Astrocyte of the hippocampus (primary cell): ENCODE measurements at places on chromosomes 2 and 18.

DNA sequence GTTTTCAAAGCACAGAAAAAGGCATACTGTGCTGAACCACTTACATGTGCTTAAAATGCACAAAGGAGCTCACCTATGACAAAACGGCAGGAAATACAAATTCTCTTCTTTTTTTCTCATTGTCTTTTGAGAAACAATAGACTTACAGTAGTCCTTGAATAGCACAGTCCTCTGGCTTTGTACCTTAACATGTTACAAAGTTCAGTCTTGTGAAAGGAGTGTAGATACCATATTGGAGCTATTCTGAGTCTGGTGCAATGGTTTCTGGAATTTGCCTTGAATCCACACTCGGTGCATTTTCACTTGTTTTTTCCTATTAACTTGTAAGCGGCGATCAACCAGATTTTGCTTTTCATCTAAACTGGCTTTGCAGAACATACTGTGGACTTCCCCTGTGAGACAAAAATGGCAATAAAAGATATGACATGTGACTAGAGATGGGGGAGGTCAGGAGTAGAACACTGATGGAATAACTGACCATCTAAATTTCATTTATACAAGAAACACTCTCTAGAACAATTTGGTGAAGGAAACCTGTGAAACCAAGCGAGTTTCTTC, 109.7 kb downstream of the METTL8 start:
- DNase-seq = no peak

DNA sequence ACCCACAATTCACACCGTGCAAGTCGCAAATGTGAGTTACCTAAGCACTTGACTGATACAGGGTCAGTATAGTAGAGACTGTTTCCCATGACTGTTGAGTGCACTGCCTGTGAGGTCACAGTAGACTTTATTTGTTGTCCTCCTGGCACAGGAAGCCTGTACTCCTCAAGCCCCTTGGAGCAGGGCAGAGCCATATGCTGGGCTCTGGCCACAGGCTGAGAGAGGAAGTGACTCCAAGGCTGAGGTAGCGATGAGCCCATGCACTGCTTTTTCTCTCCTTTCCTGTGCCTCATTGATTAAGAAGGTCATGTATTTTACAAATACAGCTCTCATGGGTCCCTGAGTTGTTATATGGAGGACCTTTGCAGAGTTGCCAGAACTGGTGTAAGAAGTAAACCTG, 287.7 kb downstream of the SRBD1 start:
- DNase-seq = no peak

DNA sequence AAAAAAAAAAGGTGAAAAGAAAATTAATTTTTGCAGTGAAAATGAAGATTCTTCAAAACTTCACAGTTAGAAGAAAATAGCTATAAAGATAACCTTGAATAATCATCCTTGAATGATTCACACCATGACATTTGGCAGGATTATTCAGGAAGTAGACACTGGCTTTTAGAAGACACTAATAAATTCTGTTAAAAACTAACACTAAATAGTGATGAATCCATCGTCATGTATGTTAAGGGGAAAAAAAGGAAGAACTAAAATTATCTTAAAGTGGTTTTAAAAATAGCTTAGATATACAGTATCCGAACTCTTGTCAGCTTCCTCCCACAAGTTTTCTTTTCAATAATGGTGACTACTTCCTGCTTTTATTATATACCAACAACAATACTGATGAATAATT, 10.2 kb downstream of the USP37 start:
- no peak for DNase-seq

DNA sequence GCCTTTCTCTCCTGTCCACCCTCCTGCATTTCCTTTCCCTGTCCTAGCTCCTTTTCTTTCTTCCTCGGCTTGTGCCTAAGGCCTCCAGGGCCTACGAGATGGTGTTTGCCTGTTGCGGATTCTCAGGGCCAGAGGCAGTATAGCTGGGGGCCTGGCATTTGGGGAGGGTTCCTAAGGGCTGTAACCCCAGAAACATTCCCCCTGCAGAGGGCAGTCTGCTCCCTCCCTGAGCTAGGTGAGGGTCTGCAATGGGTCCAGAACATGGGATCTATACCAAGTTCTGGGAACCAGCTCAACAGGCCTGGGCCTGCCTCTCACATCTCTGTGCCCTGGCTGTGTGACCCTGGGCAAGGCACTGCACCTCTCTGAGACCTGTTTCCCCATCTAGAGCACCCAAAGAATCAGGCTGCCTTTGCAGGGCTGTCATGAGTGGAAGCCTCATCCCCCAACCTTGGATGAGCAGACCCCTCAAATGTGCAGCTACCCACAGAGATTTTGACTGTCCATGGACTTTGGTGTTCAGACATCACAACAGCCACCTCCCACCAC, 97.5 kb downstream of the GLI2 start:
- no peak for DNase-seq

DNA sequence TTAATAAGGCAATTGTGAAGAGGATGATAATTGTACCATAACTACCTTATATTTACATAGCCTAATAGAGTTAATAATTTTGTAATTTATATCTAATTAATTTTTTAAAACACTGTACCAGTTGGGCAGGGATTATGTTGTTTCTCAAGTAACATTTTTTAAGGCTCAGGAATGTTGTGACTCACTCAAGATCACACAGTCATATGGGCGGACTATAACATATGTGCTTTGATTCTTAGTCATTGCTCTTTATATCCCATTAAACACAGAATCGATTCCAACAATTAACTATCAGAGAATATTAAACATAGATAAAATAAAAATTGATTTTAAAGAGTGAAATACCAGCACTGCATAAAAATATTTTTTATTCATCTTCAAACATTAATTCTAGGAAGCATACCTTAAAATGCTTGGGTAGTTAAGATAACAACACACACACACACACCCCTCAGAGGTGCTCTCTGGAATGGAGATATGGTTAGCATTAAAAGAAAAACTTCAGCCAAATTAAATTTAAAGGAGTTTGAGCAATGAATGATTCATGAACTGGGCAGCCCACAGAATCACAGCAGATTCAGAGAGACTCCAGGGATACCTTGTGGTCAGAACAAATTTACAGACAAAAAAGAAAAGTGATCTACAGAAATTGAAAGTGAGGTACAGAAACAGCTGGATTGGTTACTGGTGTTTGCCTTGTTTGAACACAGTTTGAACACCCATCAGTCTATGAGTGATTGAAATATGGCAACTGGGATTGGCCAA, 869.4 kb upstream of the ID2 start:
- peak; percentile 51 for DNase-seq

GRCh38 chr2:62114564-62114963, 81.4 kb upstream of the B3GNT2 start:
- DNase-seq = no peak

GRCh38 chr2:1847846-1848598, 103.7 kb upstream of the PXDN start:
- no peak for DNase-seq

DNA sequence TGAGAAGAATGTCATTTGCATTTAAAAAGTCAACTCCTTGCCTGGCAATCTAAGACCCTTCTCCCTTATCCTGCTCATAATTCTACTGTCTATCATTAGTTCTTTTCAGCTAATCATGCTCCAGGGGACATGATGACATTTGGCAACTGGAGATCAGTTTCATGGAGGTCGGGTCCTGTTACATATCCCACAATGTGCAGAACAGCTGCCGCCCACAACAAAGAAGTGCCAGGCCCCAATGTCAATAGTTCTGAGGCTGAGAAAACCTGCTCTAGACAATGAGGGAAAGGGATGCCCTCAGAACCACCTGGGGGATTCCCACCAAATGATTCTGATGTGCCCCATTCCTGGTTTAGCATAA, 53.4 kb upstream of the IL1RL1 start:
- no peak for DNase-seq

DNA sequence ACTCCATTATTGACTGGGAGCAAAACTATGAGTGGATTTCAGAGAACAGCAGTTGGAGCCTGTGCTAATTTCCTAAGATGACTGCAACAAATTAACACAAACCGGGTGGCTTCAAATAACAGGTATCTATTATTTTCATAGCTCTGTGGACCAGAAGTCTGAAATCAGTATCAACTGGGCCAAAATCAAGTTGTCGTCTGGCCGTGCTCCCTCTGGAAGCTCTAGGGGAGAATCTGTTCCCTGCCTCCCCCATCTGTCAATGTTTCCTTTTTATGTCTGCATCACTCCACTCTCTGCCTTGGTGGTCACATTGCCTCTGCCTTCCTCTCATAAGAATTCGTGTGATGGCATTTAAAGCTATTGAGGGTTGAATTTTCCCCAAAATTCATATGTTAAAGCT, 269.8 kb downstream of the TMX3 start:
- DNase-seq = no peak

GRCh38 chr2:49289711-49290110, 135.4 kb upstream of the FSHR start:
- no peak for DNase-seq

DNA sequence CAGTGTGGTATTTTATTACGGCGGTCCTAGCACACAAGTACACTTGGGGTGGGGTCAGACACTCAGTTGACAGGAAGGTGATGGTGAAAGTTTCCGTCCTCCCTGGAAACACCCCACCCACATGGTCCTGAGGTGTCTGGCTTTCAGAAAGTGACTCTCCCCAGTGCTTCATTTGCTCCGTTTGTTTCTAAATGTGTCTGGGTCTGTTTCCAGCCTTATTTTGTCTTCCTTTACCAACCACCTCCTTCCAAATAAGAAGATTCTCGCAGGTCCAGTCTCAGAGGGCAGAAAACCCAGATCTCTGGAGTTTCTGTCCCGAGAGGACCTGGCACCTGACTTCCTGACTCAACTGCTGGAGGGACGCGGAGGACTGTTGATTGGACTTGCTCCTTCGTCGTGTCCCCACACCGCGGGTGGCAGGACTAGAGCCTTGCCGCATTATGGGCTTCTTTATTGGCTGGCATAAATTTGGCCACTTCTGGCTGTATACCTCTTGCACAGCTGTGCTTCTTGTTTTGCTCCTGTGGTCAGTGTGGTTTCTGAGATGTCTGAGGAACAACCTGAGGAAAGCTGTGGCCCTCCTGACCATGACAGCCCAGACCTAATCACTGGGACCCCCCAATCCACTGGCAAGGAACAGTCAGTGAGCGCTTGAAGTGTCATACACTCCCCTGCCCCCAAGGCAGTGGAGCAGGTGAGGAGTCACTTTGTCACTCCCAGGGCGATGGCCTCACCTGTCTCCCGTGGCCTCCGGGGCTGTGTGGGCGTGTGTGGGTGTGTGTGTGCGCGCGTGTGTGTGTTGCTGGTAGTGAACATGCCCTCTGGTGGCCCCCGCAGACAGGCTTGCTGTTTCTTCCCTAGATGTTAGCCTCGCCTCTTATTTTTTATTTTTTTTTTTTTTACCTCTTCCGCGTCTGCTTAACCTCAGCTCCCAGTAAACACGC, 45.6 kb downstream of the MEX3C start:
- no peak for DNase-seq

GRCh38 chr2:4973973-4974372, 718.2 kb upstream of the SOX11 start:
- DNase-seq = no peak

DNA sequence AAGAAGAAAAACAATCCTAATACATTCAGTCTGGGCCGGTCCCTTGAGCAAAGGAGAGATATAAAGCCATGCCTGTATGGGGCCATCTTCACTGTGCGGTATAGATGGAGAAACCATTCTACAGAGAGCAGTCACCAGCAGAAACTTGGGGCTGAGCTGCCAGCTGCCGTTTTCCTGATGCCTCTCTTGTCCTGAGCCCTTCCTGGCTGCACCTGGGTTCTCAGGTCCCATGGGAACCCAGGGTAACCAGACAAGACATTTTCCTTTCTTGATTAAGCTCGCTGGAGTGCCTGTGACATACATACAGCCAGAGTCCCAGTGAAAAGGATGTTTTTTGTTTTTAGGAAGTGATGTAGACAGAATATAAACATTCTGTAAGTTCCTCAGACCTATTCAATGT, 5.3 kb upstream of the METTL21A start:
- no peak for DNase-seq

- DNase-seq = no peak
Measured at GRCh38 chr2:221129657-221130056, 442.4 kb downstream of the EPHA4 start.

GRCh38 chr2:200051611-200051945, 96.2 kb downstream of the MAIP1 start:
- peak; percentile 21 for DNase-seq

DNA sequence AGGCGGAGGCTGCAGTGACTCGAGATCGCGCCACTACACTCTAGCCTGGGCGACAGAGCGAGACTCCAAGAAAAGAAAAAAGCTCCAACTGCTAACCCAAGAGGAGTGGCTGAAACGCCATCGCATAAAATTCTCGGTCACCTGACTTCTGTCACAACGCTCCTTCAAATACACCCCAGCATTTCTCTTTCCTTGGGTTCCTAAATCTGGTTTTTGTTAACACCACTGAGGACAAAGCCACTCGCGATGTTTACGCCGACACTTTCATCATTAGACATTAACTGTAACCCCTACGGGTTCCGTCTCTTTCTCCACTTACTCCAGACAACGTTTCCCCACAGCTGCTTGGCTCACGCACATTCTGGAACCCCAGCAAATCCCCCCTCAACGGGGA, 679 bp downstream of the CLK1 start:
- DNase-seq = no peak

DNA sequence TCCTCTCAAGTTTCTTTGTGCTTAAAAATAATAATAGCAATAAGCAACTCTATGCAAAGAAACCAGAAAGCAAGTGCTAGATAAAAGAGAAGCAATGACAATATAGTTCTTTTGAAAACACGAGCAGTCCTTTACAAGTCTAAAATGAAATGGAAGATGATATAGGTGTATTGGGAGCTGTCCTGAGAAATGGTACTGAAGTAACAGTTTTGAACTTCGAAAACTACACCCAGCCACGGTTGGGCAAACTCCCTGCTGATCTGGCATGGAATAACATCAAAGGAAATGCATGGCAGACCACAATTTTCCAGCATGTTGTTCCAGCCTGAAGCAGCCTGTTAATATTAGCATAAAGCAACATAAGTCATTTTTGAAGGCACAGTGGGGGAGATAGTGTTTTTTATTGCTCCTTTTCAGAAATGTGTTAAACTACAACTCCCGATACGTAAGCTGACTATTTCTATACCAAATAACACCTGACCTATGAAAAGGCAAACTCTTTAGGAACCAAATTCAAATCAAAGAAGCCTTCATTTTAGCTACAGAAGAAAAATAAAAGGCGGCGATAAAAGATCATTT, 596.1 kb upstream of the KLHL29 start:
- DNase-seq = no peak

GRCh38 chr2:168530982-168531622, 75.0 kb downstream of the CERS6 start:
- DNase-seq = no peak

GRCh38 chr2:174681099-174682006, 82.9 kb downstream of the CHRNA1 start:
- DNase-seq = peak; percentile 59

GRCh38 chr2:165678882-165679281, 115.2 kb downstream of the GALNT3 start:
- DNase-seq = no peak

GRCh38 chr2:134259994-134260393, 6.1 kb downstream of the MGAT5 start:
- no peak for DNase-seq

GRCh38 chr18:50090370-50091312, 104.3 kb downstream of the MYO5B start:
- no peak for DNase-seq

- DNase-seq = peak; percentile 77
Measured at GRCh38 chr2:230956827-230957755, 32.0 kb upstream of the GPR55 start.
